ENCODE measurements at places on chromosomes 4 and X.
A peak's percentile ranks its signal among the peaks of the same experiment; 100 is the strongest.

GRCh38 chrX:102339312-102340298 lies 92.6 kb downstream of the NXF2 start:
- DNase-seq: no peak

- DNase-seq: no peak
Observed at GRCh38 chr4:88446124-88446523, 10.8 kb upstream of the HERC5 start.

DNA sequence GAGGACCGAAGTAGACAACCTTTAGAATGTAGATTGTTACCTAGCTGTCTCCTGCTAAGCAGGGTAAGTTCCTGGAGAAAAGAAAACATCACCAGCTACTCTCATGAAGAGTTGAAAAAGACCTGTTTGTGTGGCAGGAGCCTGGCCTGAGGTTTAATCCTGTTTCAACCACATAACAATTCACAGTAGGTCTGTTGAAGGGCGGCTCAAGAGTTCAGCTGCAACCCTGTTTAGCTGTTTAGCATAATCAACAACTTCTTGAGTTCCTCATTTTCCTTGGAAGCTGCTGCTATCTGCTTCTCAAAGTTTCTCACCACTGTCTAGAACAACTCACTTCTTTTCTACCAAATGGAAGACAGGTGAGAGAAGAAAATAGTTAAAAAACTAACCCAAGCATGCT lies 170.4 kb upstream of the TET2 start:
- no peak for DNase-seq

- DNase-seq: no peak
Observed at GRCh38 chrX:153378607-153379006, 22.5 kb downstream of the PNMA6E start.

GRCh38 chr4:40325406-40326019 lies 9.6 kb upstream of the CHRNA9 start:
- DNase-seq: peak; percentile 72

GRCh38 chr4:8319731-8320385 lies 50.3 kb downstream of the HTRA3 start:
- no peak for DNase-seq

DNA sequence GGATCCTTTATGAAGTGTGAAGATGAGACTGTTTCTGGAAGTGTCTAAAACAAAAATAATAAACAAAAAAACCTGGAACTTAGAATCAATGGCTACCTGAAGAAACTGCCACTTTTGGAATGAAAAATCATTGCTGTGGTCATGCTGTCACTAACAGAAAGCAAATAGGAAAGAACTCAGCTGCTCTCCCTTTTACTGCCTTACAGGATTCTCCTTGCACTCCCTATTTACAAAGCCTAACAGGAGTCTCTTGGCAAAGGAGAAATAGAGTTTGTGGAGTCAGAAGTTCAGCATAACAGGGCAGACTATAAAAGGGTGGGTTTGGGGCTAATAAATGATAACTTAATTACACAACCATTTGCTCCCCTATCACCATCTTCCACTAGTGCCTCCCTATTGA lies 19.0 kb upstream of the GK2 start:
- no peak for DNase-seq

- no peak for DNase-seq
Observed at GRCh38 chr4:81519856-81520255, 48.1 kb upstream of the RASGEF1B start.

DNA sequence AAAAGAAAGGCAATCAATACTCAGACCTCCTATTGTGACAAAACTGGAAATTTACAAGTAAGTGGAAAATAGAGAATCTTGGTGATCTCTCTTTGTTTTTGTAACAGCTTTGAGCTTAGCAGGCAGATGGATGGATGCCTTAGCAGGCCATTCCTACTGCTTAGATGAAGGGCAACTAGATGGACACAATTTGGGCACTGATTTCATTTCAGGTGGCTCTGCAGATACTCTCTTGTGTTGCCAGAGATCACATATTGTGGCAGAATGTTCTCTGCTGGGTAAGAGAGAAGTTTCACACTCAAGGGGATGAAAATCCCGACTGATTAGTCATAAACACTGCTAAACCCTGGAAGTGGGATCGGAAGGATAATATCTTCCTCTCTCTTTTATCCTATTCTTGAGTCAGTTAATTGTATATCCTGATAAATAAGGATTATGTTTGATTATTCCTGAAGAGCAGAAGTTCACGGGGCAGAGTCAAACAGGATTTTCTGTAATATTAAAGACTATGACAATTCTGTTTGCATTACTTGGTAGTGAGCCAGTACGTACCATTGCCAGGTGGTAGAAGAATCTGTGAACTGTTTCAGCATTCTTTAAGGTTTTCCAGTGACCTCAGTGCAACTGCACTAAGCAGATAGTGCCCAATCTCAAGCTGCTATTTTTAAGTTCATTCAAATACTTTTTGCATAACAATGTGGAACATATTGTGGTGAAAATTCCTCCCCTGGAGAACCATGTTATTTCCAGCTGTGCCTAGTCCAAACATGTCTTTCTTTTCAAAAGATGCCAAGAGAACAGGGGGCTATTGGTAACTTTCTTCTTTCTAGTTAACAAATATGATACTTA lies 974.3 kb downstream of the FSTL5 start:
- peak; percentile 38 for DNase-seq

DNA sequence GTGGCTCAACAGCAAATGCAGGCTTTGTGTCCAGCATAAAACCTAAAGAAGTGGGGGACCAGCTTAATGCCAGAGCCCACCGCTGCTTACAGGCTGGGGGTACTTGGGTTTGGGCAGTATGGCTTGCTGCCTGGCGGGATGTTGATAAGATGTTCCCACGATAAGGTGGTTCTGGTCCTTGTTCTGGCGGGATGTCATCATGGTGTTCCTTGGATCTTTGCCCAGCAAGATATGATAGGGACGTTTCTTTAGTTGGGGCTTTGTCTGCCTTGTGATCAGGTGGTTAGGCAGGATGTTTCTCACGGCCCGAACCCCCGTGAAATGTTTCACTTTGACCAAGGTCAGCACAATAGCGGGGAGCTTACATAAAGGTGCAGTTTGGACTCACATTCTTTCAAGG lies 35.3 kb downstream of the PNPLA4 start:
- DNase-seq: no peak

DNA sequence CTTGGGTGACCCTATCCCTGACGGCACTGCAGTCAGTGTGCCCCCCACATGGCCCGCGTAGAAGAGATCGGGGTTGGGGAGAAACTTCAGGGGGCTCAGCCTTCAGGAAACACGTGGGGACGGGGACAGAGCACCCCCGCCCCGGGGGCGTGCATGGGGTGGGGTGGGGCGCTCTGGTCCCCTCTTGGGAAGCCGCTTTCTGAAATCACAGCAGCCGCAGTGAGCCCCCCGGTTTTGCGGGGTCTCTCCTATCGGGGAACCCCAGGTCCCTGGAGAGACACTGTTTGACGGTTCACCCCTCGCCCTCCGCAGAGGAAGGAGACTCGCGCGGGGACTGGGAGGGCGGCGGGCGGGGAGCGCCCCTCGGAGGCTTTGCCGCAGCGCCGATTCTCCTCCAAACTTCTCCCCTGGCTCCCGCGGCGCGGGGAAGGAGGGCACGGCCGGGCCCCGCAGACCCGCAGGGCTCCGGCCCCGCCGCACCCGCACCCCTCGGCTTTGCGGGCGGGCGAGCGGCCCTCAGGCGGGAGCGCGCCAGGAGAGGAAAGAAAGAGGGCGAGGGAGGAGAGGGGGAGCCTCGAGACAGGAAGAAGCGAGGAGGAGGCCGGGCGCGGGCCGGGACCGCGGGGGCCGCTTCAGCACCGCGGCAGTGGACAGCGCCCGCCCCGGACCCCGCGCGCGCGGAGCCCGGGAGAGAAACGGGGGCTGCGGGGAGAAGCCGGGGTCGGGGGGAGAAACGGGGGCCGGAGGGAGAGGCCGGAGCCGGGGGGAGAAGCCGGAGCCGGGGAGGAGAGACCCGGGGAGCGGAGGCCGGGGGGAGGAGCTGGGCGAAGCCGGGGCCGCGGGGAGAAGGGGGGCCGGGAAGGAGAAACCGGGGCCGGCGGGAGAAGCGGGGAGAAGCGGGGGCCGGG lies 612 bp downstream of the CPLX1 start:
- peak; percentile 9 for DNase-seq

- no peak for DNase-seq
Observed at GRCh38 chr4:82555276-82555675, 6.5 kb downstream of the TMEM150C start.

DNA sequence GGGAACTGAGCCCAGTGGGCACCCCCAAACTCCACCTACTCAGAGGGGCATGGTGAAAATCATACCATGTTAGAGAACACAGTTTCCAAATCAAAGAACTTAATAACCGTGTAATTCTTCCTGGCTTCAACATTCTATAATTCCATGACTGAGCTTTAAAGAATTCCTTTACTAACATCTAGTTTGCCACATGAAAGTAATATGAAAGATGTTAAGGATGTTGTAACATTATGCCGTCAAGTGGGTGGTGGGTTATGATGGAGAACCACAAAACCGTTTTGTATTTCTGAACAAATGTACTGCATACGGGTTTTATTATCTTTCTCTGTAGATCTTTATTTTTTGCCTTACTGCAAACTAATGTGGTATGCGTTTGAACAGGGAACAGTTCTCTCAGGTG lies 549.0 kb upstream of the MAGEB2 start:
- peak; percentile 73 for DNase-seq

DNA sequence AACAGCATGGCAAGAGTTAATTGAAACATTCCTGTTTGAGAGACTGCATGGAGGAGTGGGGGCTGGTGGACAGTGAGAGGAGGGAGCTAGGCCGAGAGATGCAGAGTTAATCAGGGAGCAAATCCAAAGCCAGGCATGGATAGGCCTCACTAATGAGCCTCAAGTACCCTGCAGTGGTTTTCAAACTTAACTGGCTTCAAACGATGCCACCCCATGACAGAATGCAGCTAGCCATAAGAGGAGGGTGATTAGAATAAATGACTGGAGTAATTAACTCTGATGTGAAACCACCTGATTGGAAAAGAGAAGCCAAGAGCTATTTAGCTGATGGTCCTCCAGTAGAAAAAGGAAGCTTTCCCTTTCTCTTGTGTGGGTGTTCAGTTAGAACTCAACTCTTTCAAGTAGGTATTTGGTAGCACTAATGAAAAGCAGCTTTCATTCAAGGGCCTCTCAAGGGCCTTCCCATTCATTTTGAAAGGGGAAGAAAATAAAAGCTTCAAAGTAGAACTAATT lies 215.4 kb upstream of the MAB21L2 start:
- no peak for DNase-seq

GRCh38 chr4:8404791-8405515 lies 35.6 kb downstream of the ACOX3 start:
- no peak for DNase-seq

DNA sequence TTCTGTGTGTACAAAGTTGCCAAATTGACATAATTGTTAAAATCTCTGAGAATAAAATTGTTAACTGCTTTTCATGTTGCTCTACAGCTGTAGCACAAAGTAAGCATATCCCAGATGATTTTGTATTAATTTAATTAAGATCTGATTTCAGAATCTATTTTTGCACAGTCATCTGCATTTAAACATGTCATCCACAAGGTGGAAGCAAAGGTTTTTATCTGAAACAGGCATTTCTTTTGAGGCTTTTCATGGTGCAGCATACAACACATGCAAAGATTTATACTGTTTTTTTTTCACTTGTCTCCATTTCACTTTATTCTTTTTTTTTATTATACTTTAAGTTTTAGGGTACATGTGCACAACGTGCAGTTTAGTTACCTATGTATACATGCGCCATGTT lies 51.2 kb downstream of the GC start:
- DNase-seq: peak; percentile 21

DNA sequence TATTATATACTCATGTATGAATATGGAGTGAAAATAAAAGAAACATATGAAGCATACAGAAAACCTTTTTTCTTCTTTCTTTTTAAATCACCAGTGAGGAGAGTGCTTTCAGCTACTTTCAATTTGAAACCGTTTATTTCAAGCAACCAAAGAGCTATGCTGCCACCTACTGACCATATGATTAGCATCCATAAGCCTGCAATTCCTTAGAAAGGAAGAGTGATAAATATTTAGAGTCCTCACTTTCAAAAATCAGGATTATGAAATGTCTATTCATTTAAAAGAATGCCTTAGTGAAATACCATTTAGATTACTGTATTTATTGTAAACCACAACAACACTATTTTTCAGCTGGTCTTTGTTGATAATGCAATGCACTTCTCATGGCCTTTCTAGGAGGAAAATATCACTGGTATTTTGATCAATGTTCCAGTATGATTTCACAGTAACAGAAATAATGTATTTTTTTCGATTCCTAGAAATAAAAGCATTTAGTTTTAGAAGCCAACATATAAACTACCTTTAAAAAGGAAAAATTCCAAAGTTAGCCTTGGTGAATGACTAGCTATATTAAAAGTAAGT lies 667.6 kb downstream of the PCDH18 start:
- DNase-seq: peak; percentile 75

DNA sequence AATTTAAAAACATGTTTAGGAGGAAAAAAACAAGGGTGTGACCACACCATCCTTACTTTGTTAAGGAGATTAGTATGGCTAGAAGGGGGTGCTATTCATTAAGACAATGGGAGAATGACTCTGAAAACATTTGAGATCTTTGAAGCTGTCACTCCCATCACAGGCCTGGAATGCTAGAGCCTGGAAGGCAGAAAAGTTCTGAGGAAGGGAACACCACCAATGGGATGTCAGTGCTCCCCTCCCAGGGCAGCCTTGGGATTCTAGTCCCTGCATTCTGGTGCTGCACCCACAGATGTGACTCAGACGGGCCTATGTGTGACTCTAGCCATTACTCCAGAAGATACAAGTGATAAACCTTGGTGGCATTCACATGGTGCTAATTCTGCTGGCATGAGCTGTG lies 162.2 kb upstream of the ANXA10 start:
- DNase-seq: no peak

- DNase-seq: no peak
Observed at GRCh38 chrX:133702230-133702629, 283.2 kb downstream of the GPC3 start.
